ENCODE measurements at places on chromosomes 16 and 17.
A peak's percentile ranks its signal among the peaks of the same experiment; 100 is the strongest.

- no peak for DNase-seq
These were observed 288.3 kb upstream of the RBFOX1 start for GRCh38 chr16:7044331-7044730.

DNA sequence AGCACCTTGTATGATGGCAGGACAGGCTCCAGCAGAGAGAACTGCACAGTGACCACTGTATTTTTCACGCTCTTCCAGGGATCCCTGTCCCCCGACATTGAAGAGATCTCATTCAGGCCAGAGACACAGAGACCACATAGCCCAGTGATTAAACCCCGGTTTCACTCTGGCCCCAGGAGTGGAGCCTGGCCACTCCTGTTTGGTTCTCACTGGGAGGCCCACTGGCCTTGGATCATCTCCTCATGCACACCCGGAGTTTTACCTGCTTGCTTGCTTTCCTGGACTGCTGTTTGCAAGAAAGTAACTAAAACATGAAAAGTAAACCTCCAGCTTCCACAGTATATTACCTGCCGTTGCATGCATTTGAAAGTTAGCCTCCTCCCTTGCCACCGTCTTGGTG lies 13.2 kb upstream of the CLEC18C start:
- no peak for DNase-seq

GRCh38 chr17:1490643-1491442 lies 1.6 kb downstream of the MYO1C start:
- no peak for DNase-seq

DNA sequence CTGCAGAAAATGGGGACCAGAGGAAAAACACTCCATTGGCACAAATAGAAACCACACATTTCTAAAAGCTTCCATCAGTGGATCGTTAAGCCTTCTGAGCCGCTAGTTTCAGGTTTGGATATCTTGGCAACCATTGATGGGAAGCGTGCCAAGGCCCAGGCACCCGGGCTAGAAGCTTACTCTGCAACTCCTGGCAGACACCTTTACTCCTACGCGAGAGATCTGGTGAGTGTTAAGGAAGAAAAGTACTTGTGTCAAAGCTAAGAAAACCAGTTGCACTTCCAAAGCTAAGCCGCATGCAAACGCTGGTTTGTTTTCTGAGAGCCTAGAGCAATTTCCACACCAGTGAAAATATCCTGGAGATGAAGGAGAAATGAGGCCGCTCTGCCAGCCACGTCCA lies 472.4 kb downstream of the PMP22 start:
- no peak for DNase-seq

DNA sequence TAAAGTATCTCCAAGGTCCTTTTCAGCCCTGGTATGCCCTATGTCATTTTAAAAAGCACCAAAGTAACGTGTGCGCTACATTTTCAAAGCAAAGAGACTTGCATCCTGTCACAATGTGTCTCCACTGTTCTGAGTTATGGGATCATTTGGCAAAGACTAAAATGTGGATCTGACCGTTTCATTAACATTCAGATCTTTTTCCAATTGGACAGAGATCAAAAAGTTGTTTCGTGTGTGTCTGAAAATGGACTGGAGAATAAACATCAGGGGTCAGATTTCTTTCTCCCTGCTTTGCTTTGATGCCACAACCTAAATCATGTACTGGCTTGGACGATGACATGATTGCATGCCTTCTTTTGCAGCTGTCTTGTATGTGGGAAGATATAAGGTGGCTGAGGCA lies 136.0 kb upstream of the NOG start:
- DNase-seq, result no peak

GRCh38 chr16:29720703-29721102 lies 25.1 kb downstream of the C16orf54 start:
- DNase-seq, result no peak

GRCh38 chr16:72666267-72666666 lies 381.7 kb downstream of the ZFHX3 start:
- no peak for DNase-seq

DNA sequence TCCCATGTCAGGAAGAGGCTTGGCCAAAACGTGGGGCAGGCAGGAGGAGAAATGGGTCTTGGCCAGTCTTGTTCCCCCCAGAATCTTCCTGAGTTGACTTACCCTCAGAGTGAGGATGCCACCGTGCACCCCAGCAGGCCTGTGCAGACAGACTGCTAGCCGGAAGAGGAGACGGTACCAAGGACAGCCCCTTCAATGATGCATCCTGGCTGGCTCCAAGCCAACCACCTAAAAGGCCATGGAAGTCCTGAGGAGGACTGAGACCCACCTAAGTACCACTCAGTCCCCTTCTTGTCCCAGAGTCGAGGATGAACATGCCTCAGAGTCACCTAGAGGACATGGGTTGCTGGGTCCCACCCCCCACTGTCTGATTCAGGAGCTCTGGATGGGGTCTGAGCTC lies 46.7 kb upstream of the RCVRN start:
- no peak for DNase-seq

DNA sequence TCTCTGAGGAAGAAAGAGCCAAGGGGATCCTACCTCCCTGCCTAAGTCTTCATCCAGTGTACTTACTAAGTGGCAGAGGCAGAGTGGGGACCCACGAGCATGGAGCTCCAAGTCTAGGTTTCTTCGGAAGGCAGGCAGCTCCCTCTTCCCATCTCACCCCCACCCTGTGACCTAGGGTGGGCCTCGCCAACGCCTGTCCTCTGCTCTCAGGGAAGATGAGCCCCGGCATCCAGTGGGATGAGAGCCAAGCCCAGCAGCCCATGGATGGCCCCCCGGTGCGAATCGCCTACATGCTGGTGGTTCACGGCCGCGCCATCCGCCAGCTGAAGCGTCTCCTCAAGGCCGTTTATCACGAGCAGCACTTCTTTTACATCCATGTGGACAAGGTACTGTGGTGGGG lies 8.3 kb downstream of the XYLT2 start:
- no peak for DNase-seq

DNA sequence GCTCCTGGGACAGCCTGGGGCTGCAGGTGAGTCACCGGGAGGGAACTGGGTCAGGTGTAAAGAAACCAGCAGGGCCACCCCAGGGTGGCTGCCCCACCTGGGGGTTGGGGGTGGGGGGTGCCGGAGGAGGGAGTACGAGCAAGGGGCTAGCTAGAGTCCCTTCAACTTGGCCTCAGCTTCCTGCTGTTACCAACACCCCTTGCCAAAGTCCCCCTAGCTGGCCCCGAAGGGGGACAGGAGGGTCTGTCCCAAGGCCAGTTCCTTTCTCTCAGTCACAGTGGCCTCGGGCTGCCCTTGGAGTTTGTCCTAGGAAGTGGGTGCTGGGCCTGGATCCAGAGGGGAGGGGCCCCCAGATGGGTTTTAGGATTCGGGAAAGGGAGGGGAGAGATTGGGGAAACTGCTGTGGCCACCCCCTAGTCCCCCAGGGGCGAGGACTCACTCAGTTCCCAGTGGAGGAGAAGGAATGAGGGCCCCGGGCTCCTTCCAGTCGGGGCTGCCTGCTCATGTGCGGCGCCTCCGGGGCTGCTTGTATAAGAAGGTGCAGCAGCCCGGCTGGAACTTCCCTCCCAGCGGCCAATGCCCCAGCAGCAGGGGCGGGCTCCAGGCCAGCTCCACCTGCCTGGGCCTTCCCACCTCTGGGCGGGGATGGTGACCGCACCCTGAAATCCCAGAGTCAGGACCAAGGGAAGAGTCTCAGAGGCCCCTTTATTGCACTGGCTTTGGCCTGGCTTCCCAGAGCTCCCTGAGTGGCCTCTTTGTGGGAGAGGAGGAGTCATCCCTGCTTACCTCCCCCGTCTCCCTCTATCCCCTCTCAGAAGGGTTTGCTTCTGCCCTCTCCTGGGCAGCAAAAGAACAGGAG lies 7.3 kb downstream of the ARHGAP27 start:
- DNase-seq, result peak; percentile 86

DNA sequence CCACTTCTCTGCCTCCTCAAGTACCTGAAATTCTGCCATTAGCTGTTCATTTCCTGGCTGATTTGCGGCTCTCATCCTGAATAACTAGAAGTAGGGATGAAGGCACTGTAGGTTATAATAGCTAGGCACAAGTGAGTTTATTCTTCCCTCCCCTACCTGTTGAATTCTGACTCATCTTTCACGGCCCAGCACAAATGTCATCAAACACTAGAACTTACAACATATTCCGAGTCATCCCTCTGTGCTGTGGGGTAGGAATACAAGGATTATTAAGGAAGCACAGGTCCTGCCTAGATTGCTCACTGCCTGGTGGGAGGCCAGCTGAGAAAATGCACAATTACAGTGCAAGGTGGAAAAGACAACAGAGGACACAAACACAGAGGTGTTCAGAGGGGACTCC lies 103.7 kb upstream of the ASIC2 start:
- DNase-seq, result no peak

DNA sequence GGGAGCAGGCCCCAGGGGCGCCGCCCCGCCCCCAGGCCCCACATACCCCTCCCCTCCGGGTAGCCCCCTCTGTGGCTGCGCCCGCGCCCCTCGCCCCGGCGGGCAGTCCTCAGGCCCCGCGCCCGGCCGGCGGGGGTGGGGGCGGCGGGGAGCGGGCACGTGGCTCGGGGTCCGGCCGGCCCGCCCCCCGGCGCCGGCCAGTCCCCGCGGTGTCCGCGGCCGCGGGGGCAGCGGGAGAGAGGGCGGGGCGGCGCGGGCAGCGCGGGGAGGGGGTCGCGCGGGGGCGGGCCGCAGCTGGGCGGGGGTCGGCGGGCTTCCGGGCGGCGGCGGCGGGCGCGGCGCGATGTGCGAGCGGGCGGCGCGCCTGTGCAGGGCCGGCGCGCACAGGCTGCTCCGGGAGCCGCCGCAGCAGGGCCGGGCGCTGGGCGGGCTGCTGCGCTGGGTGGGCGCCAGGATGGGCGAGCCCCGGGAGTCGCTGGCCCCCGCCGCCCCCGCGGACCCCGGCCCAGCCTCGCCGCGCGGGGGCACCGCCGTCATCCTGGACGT lies 335 bp downstream of the NECAB2 start:
- DNase-seq, result no peak

DNA sequence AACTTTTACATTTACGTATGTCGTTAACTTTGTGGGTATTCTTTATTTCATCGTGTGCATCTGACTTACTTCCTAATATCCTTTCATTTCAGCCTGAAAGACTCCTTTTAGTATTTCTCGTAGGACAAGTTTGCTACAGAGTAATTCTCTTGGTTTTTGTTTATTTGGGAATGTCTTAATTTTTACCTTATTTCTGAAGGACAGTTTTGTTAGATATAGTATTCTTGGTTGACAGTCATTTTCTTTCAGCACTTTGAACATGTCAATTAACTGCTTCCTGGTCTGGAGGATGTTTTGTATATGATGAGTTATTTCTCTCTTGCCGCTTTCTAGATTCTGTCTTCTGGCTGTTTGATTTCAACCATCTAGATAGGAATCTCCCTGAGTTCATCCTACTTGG lies 109.2 kb upstream of the NACA2 start:
- DNase-seq, result no peak

GRCh38 chr16:5977329-5977728 lies 879.7 kb upstream of the EEF2KMT start:
- DNase-seq, result no peak

DNA sequence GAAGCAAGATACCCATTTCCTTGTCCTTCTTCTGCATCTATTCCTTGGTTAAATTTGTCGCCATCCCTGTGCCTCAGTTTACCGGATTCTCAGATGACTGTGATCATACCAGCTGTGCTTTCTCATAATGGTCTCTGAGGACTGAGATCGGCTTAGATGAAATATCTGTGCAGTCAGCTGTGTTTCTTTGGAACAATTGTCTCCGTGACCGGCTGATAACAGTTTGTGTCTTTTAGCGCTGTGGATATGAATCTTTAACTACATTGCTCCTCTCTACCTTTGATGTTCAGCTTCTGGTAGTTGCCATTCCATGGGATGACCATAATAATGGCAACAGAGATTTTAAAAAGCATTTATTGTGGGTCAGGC lies 473 bp downstream of the FTO start:
- no peak for DNase-seq

GRCh38 chr16:61936522-61936921 lies 99.7 kb downstream of the CDH8 start:
- no peak for DNase-seq

GRCh38 chr17:33521784-33522183 lies 228.7 kb upstream of the ASIC2 start:
- no peak for DNase-seq

DNA sequence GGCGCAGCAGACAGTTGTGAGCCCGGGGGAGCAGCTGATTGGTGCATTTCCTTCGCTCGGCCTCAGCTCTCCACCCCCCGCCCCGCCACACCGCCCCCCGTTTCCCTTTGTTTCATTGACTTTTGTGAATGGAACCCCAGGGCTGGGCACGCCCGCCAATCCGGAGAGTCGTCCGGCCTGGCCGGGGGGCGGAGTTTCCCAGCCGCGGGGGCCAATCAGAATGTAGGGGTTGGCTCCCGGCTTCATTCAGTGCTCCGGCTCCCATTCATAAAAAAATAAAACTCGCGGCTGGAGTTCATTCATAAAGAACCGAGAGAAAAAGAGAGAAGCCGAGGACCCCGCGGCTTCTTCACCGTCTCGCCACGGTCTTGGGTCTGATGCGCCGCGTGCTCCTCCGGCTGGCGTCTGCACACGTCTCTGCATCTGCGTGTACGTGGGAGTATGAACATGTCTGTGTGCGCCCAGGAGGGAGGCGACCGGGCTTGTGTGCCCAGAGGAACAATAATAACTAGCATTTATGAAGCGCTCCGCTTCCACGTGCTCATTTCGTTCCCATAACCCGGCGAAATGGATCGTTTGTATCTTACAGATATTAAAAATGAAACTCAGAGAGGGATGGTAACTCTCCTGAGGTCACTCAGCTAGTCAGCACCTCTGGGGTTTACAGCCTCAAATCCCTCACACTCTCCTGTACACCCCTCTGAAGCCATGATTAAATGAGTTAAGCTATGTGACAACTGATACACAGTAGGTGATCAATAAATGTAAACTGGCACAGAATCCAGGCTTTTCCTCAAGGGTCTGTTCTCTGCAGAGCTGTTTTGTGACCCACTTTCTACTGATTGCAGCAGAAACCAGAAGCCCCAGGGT lies at the start of gene ETV4:
TSS of gene ETV4 (minus strand) at position 22 of the 870 bp plus-strand sequence. CDS start 723 bp downstream, outside the sequence.
- peak; percentile 82 for DNase-seq

GRCh38 chr17:37844158-37844976 lies 79.8 kb upstream of the TBC1D3K start:
- DNase-seq, result no peak

- no peak for DNase-seq
These were observed 17.5 kb upstream of the MYO18A start for GRCh38 chr17:29197516-29198272.

- DNase-seq, result no peak
These were observed 24.2 kb downstream of the B9D1 start for GRCh38 chr17:19338031-19338990.

- DNase-seq, result peak; percentile 87
These were observed at the start of gene LLGL2 for GRCh38 chr17:75524970-75525805. Gene LLGL2 (plus strand): TSS chr17:75525697. CDS start chr17:75543427, 17,730 bp downstream.

GRCh38 chr17:71502443-71502842 lies 618.4 kb upstream of the SOX9 start:
- DNase-seq, result peak; percentile 78

- no peak for DNase-seq
These were observed 23.6 kb downstream of the RAB40B start for GRCh38 chr17:82674656-82675475.

GRCh38 chr17:1077581-1077985 lies 80.7 kb downstream of the TIMM22 start:
- no peak for DNase-seq

DNA sequence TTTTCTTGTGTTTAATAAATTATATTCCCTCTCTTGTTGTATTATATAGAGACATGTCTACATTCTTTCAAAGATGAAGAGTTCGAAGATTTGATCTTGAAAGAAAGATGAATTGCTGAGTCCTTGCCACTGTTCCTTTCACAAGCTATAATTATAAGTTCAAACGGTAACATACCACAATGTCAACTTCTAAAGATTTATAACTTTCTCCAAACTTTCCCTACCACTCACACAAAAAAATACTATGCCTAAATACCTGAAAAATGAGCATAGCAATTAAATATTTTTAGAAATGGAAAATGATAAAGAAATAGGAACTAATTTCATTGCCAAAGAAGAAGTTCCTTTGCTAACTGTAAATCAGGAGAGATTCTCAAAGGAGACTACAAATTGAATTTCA lies 50.6 kb downstream of the BRIP1 start:
- no peak for DNase-seq

Data from DMS153 (cell line).